ENCODE measurements at places on chromosomes 6 and 20.
A peak's percentile ranks its signal among the peaks of the same experiment; 100 is the strongest.

DNA sequence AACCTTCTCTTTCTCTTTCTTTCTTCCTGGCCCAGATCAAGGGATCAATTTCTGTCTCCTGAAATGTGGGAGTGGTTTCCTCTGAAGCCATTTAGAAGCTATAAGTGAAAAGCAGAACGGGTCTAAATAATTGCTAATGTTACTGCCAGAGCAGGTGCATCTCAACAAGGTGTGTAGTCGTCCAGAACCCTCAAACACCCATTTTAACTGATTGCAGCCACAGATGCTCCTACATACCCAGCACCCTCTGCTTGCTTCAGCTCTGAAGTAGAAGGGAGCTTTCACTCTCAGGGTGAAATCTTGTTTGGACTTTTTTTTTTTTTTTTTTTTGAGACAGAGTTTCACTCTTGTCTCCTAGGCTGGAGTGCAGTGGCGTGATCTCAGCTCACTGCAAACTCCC lies 592.1 kb upstream of the ARID1B start:
- DNase-seq = no peak

- no peak for DNase-seq
These were observed 69.9 kb upstream of the PDE10A start for GRCh38 chr6:165732696-165733488.

DNA sequence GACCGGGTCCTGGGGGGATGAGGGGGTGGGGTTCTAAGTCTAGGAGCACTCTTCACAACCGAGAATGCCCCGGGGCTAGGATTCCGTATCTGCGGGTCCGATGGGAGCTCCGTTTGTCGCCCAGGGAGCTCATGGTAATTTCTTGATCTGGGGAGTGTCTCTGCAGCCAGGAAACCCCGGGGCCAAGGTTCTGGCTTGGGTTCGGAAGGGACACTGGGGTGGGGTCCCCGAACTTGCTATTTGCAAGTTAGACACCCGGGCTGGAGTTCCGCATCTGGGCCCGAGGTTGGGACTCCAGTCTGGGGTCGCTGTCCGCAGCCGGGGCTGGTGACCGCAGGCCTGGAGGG lies 397 bp downstream of the PEDS1 start:
- DNase-seq = peak; percentile 31

GRCh38 chr6:24431045-24431451 lies 28.3 kb downstream of the MRS2 start:
- DNase-seq = peak; percentile 69

DNA sequence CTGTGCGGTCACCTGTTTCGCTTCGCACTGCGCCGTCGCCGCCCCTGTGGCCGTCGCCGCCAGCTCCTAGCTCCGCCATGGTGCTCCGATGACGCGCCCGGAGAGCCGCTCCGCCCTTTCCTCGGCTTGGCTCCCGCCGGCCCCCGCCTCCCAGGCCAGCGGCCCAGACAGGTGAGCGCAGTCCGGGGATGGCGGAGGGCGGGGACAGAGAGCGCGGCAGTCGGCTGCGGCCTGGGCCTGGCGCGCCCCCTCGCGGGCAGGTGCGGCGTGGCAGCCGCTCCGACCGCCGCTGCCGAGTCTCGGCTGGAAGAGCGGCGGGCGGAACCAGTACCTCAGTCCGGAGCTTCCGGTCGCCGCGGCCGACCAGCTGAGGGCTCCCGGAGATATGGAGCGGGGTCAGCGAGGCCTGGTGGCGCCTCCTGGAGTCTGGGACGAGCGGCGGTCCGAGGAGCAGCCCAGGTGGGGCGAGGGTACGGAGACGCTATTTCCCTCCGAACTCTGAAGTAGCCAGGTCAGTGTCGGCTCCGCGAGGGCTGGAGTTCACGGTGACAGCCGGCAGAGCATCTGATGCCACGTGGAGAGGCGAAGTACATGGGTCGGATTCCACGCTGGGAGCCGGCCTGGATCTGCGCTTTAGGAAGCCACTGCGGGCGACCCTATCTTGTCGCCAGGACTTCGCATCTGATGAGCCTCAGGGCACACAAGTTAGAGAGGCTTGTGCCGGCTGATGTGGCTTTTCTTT lies at the start of gene MAP7:
MAP7 (minus strand) TSS at position 93 of the 742 bp plus-strand sequence; CDS start at position 79, 14 bp downstream.
- DNase-seq = peak; percentile 97

- no peak for DNase-seq
These were observed 12.1 kb upstream of the XRN2 start for GRCh38 chr20:21291026-21291425.

GRCh38 chr20:60664106-60664505 lies 588.0 kb upstream of the CDH4 start:
- DNase-seq = no peak

DNA sequence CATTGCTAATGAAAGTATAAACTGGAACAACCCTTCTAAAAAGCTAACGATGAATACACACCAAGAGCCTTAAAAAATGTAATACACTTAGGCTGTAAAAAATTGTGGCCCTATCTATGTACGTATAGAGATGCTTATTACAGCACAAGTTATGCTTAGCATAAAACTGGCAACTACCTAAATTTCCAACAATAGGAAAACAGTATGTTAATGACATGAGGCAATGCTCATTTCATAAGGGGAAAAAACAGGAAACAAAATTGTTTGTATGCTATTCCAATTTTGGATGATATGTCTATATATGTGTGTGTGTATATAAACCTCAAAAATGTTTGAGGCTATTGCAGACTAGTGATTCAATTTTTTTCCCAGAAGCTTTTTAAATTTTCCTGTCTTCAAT lies 82.5 kb downstream of the DTNBP1 start:
- no peak for DNase-seq

GRCh38 chr6:15643542-15643941 lies 19.3 kb downstream of the DTNBP1 start:
- no peak for DNase-seq

GRCh38 chr6:90859056-90859455 lies 272.2 kb upstream of the MAP3K7 start:
- no peak for DNase-seq

- no peak for DNase-seq
These were observed 27.8 kb downstream of the SPATA2 start for GRCh38 chr20:49887251-49888211.

GRCh38 chr20:33167859-33168258 lies at the start of gene BPIFA2:
Gene BPIFA2 (plus strand): TSS chr20:33168159. CDS start chr20:33169146, 987 bp downstream.
- no peak for DNase-seq

GRCh38 chr20:44646641-44647274 lies 4.7 kb downstream of the ADA start:
- DNase-seq = no peak

- DNase-seq = no peak
These were observed 1.2 kb downstream of the DUSP22 start for GRCh38 chr6:293193-294174.

GRCh38 chr20:54139188-54139587 lies 34.6 kb downstream of the CYP24A1 start:
- no peak for DNase-seq

DNA sequence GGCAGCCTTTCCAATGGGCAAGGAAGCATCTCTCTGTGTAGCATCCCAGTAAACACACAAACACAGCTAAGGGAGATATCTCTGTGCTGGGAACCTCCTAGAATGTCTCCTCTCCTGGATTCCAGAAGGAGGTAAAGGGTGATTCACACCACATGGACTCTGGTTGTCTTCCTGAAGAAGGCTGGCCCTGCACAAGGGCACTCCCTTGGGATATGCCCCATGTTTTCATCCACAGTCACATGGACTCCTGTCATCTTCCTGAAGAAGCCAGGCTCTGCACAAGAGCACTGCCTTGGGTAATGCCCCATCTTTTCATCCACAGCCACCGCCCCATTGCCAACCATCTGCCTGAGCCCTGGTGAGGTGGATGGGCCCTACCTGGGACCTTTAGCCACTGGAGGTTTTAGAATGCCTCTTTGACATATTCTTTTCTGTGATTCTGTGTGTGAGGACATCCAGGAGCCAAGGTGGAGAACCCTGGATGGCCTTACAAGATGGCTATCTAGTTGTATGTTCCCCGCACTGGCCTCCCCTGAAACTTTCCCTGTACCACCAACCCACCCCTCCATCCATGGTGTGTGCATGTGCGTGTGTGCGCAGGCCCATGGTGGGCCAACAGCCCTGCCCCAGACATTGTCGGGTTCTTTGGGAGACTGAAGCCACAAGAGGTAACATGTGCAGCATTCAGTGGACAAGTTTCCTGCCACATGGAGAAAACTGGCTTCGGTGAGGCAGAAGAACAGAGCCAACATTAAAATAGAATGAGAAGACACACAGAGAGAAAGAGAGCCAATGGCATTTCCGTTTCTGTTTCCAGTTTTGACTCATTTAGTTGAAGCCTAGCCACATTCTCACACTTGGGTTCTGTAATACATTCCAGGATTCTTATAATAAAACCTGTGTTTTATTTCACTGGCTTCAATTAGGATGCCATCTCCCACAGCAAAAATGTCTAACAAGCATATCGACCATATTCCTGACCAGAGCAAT lies 110.2 kb upstream of the CST7 start:
- DNase-seq = no peak

DNA sequence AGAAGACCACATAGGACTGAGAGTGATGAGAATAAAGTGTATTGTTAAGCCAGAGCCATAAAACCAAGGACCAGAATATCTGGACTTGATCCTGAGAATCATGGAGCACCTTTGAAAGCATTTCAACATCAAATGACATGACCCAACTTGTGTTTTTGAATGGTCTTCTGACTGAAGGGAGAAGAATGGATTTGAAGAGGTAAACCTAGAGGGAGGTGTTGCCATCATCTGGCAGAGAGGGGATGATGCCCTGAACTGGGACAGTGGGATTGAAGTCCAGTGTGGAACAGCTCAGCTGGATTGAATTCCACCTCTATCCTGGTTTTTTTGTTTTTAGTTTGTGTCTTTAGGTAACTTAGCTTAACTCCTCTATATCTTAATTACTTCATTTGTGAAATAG lies 570.0 kb downstream of the TBC1D32 start:
- DNase-seq = peak; percentile 24

GRCh38 chr20:45902199-45902701 lies 9.7 kb downstream of the PLTP start:
- no peak for DNase-seq

GRCh38 chr6:31578184-31579118 lies 3.1 kb downstream of the TNF start:
- DNase-seq = peak; percentile 75

DNA sequence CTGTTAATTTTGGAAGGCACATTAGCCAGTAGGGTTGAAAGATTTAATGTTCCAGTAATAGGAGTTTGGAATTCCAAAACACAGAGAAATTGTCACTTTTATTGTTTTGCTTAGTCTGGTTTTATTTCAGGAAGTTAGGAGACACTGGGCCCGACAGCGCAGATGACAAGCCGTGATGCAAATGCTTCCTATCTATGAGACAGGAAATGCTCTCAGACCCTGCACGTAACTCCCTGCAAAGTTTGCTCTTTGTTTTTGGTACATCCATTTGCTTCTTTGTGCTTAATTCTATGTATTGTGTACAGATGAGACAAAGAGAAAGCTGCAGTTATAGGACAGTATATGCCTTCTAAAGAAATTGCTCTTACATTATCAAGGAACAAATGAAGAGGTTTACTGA lies 201.6 kb upstream of the SGK1 start:
- DNase-seq = no peak

GRCh38 chr6:17417817-17418216 lies 24.4 kb downstream of the CAP2 start:
- DNase-seq = no peak

GRCh38 chr20:60240415-60240814 lies 282.2 kb downstream of the CDH26 start:
- no peak for DNase-seq

DNA sequence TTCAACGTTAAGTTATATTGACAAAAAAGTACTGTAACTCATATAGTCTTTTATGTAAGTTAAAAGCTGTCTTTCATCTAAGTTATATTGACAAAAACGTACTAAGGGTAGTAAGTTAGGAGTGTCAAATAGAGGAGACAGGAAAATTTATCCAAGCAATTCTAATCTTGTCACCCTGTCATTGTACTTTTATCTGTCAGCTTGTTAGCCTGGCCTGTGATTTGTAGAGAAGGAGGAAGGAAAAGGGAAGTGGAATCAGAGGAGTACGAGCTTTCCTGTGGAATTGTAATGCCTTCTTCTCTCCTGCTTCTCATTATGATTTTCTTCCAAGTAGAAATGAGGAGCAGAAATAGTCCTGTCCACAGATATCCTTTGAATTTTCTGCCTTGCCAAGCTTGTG lies 18.8 kb downstream of the KCTD20 start:
- no peak for DNase-seq

GRCh38 chr6:36968266-36968977 lies 13.9 kb downstream of the PI16 start:
- DNase-seq = peak; percentile 62

GRCh38 chr6:155121699-155122098 lies 126.6 kb downstream of the TIAM2 start:
- peak; percentile 37 for DNase-seq

GRCh38 chr6:142275236-142276006 lies 26.4 kb upstream of the ADGRG6 start:
- no peak for DNase-seq

GRCh38 chr6:144346719-144347447 lies 61.7 kb downstream of the UTRN start:
- no peak for DNase-seq

GRCh38 chr6:14423955-14424354 lies 306.4 kb downstream of the CD83 start:
- no peak for DNase-seq

DNA sequence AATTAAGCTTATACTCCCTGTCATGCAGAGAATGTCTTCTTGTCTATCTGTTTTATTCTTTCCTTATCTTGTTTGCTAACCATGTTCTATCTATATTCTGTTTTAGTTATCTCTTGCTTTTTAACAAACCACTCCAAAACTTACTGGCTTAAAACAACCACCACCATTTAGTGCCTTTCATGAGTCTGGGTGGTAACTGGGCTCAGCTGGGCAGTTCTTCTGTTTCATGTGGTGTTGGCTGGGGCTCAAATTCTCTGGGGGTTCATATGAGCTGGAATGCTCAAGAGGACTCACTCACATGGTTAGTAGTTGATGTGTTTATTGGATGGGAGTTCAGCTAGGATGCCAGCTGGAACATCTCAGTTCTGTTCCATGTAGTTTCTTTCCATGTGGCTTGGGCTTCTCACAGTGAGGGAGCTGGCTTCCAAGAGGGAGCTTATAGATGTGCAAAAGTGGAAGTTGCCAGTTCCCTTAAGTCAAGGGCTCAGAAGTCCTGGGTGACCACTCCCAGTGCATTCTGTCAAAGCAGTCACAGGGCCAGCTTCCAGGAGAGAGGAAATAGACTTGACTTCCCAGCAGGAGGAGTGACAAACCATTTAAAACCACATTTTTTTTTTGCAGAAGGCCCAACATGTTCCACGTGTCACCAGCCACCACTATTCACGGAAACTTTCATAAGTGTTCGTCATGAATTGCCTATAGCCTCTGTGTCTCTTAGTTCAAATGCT lies 70.4 kb downstream of the PLCB4 start:
- no peak for DNase-seq

- DNase-seq = no peak
These were observed 347.7 kb downstream of the PRKN start for GRCh38 chr6:162379757-162380409.

DNA sequence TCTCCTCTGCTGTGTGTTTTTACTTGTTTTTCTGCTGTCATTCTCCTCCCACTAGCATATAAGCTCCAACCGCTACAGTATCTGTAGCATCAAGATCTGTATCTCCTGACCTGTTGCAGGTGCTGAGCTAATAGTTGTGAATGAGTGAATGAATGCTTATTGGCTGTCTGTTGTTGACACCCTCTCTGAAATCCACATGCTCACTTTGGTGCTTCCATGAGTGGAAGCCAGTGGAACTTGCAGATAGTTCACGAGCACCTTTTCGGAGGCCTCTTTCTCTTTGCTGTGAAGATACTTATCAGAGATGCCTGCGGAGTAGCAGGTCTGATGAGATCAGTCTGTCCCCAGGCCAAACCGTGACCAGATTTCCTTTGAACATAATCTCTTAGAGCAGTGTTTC lies 117.3 kb downstream of the EYA2 start:
- no peak for DNase-seq

GRCh38 chr6:88359530-88360202 lies 193.5 kb upstream of the CNR1 start:
- DNase-seq = no peak
